NCI-H1930 (cell line): ENCODE measurements at places on chromosomes 16 and 17.

DNA sequence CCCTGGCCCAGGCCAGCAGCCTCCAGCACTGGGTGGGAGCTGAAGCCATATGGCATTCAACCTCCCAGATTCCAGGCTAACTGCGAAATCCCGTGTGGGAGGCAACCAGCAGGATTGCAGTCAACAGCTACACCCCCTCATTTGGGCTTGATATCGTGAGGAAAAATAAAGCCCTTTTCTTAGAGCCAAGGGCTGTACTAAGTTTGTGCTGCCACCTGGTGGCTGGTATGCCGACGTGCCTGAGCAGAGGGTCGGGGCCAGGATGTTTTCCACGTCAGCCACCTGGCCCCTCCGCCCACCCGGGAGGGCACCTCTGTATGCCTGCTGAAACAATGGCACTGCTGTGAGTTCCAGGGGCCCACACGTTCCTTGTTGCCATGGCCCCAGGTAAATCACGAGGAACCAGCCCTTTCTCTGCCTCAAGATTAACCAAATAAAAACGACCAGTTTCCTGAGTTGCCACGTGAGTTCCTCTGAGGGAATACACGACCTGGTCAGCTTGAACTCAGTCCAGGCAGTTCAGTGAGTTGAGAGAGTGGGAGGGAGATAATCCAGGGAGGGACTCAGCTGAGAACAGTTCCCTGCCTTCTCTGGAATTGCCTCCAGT lies 9.0 kb downstream of the TMEM98 start:
- DNase-seq = peak; percentile 37

DNA sequence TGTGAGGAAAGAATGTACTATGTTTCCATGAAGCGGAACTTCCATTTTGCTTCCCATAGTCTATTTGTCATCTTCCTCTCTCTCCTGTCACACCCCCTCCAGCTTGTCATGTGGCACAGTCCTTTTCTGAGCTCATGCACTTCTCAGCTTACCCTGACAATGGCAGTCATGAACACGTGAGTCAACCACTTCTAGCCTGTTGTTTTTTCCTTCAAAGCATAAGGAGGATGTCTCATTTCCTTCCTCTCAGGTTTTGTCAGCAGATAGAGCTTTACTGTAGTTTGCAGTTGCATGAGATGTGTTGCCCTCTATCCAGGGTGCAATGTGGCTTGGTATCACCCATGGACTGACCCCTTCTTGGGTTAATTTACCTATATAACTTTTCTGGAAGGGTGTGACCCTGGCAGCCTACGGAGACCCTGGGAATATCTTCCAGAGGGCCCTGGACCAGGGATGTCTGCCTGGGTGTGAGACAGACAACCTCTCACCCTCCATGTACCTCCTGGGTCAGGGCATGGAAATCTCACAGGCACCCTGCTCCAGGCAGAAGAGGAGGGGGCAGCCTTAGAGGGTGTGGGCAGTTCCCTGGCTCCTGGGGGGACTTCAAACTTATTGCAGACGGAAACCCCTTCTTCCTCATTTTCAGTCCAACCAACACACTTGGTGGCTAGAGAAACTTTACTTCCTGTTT lies 4.0 kb upstream of the ZNF267 start:
- no peak for DNase-seq

DNA sequence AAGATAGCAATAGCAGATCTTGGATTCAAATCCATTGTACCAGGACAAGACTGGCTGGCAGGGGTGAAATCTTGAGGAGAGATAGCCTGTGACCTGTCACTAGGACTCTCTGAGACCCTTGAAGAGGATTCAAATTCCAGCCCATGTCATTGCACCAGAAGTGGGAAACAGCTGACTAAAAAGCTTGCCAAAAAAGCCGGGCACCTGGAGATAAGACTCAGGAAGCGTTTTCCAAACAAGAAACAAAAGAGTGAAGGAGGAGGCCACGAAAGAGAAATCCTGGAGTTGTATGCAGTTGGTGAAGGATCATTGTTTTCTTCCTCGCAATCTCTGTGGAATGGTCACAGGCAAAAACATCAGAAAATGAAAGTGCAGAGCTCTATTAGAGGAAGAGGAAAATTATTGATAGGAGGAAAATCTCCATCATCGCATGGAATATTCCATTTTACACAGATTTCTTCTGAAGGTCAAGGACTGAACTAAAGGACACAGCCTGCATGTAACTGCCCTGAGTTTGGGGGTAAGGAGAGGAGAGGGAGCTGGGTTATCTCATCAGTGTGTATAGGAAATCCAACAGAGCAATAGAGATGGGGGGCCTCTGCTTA lies 9.0 kb upstream of the WSB1 start:
- no peak for DNase-seq

GRCh38 chr16:90010676-90011507 lies 8.4 kb downstream of the DBNDD1 start:
- DNase-seq = no peak

DNA sequence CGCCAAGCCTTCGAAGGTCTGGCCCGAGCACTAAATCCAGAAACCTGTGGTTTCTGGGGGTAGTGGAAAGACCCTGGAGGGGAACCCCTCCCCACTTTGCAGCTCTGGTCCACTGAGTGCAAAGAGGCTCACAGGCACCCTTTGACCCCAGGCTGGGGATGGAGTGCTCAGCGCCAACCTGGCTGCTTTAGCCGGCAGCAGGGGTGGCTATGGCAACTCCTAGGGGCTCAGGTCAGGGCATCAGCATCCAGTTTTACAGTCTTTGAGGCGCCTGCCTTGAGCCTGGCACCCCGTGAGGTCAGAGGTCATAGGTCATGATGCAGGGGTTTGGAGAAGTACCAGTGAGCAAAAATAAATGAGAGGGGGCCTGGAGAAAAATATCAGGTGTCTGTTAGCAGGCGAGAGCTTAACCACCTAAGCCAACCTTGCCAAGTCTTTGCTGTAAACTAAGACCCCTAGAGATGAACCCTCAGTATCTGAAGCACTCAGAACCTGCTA lies 17.9 kb downstream of the CA7 start:
- DNase-seq = no peak

- DNase-seq = no peak
Observed at GRCh38 chr17:44960691-44961090, 7.4 kb downstream of the C1QL1 start.

DNA sequence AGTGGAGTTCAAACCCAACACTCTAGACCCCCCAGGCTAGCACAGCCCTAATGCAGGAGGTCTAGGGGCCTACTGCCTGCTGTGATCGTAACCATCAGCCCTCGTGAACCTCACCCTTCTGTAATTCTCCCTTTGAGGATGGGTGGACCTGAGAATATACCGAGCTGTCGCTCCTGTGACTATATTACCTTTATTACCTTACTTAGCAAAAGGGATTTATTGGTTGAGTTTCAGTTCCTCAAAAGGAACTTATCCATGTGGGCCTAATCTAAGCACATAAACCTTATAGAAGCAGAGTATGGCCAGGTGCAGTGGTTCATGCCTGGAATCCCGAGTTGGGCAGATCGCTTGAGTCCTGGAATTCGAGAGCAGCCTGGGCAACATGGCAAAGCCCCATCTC lies 19.2 kb upstream of the EMP2 start:
- no peak for DNase-seq

- DNase-seq = no peak
Observed at GRCh38 chr17:6346986-6347385, 87.9 kb downstream of the AIPL1 start.
